ENCODE measurements at places on chromosomes 4 and X.

DNA sequence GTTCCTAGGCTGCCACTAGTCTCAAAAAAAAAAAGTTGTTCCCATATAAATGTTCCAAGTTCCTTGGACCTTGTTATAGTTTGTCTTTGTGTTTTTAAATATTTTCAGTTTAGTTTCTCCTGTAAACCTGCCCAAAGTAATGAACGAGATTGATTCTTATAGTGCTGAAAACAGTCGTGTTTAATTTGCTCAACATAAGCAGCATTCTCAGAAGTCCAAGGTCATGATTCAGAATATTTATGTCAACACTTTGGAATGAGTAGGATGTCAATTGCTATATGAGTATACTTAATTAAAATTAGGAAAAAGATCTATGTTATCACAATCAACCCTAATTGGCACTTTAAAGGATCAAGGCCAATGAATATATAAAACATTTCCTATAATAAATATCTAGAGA, 510.9 kb downstream of the PPP4R3C start:
- no peak for DNase-seq

DNA sequence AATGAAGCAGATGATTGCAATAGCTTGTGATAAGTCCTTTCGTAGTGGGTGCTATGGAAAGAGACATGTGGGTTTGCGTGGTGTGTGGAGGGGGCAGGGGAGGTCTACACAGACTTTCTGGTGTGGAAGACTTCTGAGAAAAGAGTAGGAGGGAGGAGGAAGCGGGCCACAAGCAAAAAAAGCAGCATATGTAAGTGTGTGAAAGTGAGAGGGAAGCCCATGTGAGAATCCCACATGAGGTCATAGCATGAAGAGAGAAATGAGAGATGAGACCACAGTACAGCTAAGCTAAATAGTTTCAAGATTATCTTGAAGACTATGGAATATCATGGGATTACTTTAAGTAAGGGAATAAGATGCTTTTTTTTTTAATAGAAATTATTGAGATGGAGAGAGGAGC, 2039.9 kb upstream of the TENM3 start:
- DNase-seq: no peak

- no peak for DNase-seq
These were observed 13.6 kb downstream of the SYAP1 start for GRCh38 chrX:16733013-16733412.

DNA sequence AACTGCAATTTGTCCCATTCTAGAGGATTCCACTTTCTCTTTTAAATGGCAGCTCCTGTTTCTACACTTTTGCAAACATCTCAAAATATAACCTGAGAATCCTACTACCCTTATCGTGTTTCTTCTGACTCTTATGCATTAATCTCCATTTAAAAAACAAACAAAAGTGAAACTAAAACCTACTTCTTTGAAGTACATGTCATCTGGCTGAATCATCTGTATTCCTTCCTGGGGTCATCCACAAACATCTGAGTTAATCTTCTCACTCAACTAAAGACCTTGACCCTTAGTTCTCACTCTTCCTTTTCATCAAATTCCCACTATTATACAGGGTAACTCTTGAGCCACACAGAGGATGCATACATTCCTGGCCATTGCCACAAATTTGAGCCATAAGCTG, 584.8 kb downstream of the PPARGC1A start:
- DNase-seq: no peak

DNA sequence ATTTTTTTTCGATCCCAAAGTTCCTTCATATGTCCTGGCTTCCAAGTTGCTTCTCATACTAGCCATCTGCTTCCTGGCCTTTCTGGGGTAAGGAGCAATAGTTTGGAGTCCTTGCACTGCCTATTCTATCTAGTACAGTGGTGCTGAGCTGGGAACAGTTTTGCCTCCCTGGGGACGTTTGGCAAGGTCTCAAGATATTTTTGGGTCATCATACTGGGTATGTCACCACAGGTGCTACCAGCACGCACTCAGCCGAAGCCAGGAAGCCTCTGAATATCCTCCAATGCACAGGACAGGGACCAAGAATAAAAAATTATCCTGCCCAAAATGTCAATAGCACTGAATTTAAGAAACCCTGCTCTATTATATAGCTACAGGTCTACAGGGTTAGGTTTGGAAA, 35.4 kb upstream of the TMSB15B start:
- no peak for DNase-seq

DNA sequence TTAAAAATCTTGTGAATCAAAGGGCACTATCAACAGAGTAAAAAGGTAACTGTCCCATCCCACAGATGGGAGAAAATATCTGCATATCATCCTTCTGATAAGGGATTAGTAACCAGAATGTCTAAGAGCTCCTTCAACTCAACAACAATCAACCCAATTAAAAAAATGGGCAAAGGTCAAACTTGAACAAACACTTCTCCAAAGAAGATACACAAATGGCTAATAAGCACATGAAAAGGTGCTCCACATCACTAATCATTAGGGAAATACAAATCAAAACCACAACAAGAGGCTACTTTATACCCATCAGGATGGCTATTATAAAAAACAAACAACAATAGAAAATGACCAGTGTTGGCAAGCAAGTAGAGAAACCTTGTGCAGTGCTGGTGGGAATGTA, 43.3 kb downstream of the TMEM165 start:
- no peak for DNase-seq

- DNase-seq: no peak
These were observed 97.0 kb upstream of the PJA1 start for GRCh38 chrX:69262036-69262936.

- no peak for DNase-seq
These were observed 28.0 kb downstream of the ING2 start for GRCh38 chr4:183532821-183533220.

GRCh38 chr4:6716018-6716911, at the start of gene BLOC1S4:
Gene BLOC1S4, plus strand, starts transcription at chr4:6716174. Its CDS starts 36 bp downstream, at chr4:6716210.
- peak; percentile 79 for DNase-seq

DNA sequence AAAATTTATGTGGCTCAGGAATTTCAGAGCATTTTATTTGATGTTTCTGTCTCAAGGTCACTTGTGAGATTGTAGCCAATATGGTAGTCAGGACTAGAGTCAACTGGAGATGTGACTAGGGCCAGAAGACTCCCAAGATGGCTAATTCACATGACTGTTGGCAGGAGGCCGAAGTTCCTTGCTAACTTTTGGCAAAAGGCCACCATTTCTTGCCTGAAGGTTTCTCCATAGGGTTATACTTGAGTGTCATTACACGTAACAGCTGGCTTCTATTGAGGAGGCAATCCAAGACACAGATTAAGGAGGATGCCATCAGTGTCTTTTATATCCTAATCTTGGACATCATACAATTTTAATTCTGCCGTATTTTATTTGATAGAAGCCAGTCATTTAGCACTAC, 162.3 kb upstream of the MAOA start:
- DNase-seq: no peak

GRCh38 chr4:3766036-3766784, at the start of gene ADRA2C:
Gene ADRA2C, plus strand, starts transcription at chr4:3766385. Its CDS starts 222 bp downstream, at chr4:3766607.
- no peak for DNase-seq

DNA sequence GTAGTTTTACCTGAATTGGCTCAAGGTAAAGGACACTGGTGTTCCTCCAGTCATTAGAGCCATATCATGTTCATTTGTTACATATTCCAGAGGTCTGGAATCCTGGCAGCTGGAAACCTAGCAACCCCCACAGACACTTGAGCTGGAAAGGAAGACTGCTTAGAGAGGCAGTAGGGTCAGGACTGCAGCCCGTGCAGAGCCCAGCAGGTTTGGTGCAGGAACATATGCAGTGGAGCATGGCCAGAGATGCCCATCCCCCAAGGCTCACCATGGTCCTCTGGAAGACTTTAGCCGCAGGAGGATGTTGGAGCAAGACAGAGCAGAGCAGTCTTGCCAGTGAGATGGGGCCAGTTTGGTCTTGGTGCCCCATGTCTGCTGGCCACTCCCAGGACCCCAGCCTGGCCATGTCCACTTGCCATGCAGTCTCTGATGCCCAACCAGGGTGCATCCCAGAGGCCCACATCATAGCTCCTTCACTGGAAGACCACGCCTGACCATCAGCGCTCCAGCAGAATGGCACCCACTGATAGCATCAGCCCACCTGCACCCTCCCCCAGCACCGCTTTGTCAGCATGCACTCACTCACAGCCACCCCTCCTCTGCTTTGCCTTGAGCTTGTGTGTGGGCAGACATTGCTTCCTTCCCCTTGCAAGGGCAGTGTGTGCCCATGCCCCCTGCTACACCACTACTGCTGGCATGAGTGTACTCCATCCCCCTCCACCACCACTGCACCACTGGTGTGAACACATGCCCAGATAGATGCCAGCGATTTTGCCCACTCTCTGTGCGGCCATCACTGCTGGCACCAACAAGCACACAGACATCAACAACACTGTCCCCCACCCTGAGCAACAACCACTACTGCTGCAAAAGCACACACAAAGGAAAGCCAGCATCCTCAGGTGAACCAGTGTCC, 190.3 kb upstream of the SPOCK3 start:
- DNase-seq: no peak

- DNase-seq: no peak
These were observed 48.5 kb upstream of the ARMCX2 start for GRCh38 chrX:101708163-101708562.

DNA sequence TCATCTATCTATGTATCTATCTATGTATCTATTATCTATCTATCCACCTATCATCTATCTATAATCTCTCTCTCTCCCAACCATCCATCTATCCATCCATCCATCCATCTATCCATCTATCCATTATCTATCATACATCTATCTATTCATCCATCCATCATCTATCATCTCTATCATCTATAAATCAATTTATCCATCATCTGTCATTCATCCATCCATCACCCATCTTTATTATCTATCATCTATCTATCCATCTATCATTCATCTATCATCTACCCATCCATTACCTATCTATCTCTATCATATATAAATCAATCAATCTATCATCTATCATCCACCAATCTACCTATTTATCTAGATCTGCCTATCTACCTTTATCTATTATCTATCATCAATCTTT, 69.4 kb upstream of the PPP2R3B start:
- DNase-seq: no peak

DNA sequence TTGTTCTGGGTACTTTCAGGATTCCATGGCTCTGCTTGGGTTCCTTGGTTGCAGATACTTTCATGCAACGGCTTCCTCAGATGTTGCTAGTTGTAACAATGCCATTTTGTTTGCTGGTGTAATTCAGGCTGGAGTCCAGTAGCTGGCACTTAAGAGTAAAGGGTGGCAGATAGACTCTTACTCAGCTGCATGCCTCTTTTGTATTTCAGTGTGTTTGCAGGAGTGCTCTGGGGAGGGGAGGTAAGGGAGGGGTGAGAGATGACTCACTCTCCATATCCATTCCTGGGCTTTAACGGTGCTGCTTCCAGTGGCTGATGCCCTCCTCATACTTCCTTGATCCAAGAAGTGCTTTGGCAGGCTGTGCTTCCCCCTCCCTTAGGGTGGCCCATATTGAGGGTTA, 155.2 kb downstream of the ZNF330 start:
- peak; percentile 78 for DNase-seq

DNA sequence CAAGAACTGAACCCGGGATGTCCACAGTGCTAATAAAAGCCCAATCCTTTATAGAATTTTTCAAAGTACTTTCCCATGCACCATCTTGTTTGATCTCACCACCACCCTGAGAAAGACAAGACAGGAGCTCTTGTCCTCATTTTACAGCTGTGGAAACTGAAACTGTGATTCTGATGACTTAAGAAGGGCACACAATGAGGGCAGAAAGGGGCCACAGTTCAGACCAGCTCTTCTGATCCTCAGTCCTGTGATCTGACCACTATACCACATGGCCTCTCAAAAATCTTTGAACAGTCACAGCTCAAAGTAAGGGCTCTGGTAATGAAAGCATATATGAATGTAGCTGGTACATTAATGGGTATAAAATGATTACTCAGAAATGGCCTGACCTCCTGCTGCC, 127.3 kb upstream of the CPEB2 start:
- no peak for DNase-seq

DNA sequence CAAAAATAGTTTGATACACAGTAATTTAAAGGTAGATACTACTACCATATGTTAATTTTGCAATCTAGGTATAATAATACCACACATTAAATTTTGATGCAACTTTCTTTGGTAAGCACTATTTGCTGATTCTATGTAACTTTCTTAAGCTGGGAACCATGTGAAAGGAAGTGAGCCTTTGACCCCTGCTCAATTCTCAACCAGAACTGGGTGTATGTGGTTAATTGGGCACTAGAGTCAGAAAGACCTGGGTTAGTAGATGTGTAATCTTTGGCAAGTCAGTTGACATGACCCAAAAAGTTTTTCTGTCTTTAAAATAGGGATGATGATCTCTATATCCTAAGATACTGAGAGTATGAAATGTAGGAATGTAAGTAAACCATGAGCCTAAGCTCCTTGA, 22.4 kb downstream of the TLR2 start:
- no peak for DNase-seq

DNA sequence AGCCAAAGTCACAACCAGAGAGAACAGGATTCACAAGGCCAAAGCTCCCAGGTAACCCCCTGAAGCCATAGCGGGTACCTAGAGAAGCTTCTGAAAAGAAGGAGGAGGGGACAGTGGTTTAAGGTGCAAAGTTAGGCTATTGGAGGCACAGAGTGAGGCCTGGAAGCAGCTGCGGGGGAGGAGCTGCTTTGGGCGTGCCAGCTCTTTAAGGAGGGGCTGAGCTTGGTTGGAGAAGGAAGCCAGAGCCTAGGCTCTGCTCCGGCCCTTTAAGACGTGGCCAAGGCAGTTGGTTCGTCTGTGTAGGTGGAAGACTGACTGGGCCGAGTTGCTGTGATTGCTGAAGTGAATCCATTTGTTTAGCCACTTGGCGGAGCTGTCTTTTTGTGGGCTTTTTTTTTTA, 1.5 kb downstream of the KLF8 start:
- DNase-seq: no peak

DNA sequence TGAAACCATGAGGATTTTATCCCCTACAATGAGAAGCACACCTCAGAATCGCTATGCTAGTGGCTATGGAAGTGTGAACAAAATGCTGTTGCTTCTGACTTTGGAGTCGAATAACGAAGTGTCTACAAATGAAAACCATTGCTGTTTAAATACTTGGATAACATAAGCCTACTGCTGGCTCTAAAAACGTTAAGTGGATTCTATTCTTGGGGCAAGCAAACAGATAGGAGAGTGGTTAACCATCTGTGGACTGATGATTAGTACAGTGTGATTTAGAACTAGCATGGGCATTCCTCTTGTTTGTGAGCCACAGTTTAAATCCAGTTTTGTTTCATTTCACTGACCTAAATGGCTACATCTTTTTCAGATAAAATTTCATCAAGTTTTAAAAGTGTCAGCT, 109.7 kb upstream of the PNPLA4 start:
- no peak for DNase-seq

DNA sequence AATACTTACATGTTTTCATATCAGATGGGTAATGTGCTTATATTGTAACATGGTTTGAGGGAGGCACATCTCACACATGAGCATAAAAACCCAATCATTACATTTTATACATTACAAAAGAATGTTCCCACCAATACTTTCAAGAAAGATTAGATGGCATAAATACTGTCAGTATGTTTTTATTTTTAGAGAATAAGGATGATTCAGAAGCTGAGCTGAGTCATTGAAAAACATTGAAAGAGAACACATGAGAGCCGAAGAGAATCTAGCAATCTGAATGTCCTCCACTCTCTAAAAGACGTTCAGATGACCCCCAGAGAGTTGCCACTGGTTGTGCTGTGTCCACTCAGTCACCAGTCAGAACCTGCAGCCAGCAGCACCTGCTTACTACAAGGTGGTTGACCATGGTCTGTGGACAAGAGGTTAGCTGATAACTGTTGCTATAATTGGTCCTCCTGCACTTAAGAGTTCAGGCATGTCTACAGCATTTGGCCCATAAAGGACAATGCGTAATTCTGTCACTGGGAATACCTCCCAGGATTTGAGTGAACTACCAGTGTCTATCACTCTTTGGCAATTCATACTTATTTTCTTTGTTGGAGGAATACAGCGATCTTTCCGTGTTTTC, 382.2 kb upstream of the IGFBP7 start:
- DNase-seq: no peak
